ENCODE measurements at places on chromosomes 3 and 15. TPM values are rescaled to one million over a fixed set of nuclear protein-coding genes. Genes with fewer than 3 reads are reported as not detected.

PCSK6 gene
- total RNA-seq, result not detected

BRK1 gene
- total RNA-seq, result 125 TPM

TNNC1 gene
- not detected for total RNA-seq

GPR62 gene
- not detected for total RNA-seq

RBP2 gene
- not detected for total RNA-seq

CTXN2 gene
- not detected for total RNA-seq
